Activated CD4-positive, alpha-beta memory T cell treated with anti-CD3 and anti-CD28 coated beads, Interleukin-2, amount 10 ng/mL, durations not matched to agents 7 days and 5 days (primary cell): ENCODE measurements at places on chromosomes 6 and 20. TPM values are rescaled to one million over a fixed set of nuclear protein-coding genes. Genes with fewer than 3 reads are reported as not detected.

GRCh38 chr20:25317351-25318075 lies 69.6 kb downstream of the PYGB start:
- peaks cover 24% of the 10 kb centered on the region for H3K4me1 ChIP-seq
- no peak overlapping the region for H3K4me3 ChIP-seq
- DNase-seq = no peak
- H3K27me3 ChIP-seq = no peaks in the 10 kb centered on the region

DNA sequence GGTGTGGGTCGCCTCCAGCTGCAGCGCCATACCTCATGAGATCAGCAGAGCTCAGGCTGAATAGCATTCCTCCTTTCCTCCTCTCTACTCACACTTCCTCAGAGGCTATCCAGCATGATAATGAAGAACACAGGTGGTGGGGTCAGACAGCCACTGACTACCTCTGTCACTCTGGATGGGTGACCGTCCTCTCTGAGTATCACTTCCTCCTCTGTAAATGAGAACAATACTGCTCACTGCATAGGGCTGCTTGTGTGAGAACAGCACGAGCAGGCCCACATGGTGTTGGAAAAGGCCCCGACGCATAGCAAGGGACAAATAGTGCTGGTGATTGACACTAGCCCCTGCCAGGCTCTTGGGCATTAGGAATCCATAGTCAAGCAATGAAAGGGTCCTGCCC lies 239.1 kb downstream of the PRKN start:
- no peaks in the 10 kb centered on the region for H3K36me3 ChIP-seq
- no peak overlapping the region for H3K27ac ChIP-seq
- no peaks in the 10 kb centered on the region for H3K4me1 ChIP-seq
- no peak overlapping the region for H3K4me3 ChIP-seq
- H3K27me3 ChIP-seq = no peaks in the 10 kb centered on the region

GRCh38 chr6:165231177-165231576 lies 78.2 kb downstream of the C6orf118 start:
- H3K27me3 ChIP-seq = no peaks in the 10 kb centered on the region

DNA sequence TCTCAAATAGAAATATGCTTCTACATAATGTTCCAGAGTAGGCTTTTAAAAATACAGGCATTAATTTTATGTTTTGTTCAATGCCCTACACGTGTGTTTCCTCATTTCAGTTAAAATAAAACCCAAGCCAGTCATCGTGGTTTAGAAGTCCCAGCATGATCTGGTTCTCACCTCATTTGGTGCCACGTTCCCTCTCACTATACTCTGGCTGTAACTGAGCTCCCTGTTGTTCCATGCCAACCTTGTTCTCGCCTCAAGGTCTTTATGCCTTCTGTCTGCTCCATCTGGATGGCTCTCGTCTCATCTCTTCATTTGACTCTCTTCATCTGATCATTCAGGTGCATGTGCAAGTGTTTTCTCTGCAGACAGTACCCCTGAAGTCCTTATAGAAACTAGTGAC lies 32.6 kb downstream of the HDGFL1 start:
- H3K4me1 ChIP-seq = no peaks in the 10 kb centered on the region
- DNase-seq = no peak
- no peaks in the 10 kb centered on the region for H3K27me3 ChIP-seq
- H3K4me3 ChIP-seq = no peak overlapping the region
- H3K27ac ChIP-seq = no peak overlapping the region

The AGER gene
- 29.4 TPM for total RNA-seq

- no peak for DNase-seq
- H3K27me3 ChIP-seq = no peaks in the 10 kb centered on the region
- H3K27ac ChIP-seq = no peak overlapping the region
- H3K36me3 ChIP-seq = no peaks in the 10 kb centered on the region
- H3K4me1 ChIP-seq = peaks cover 7% of the 10 kb centered on the region
These were observed 63.6 kb downstream of the IPCEF1 start for GRCh38 chr6:154292855-154293519.

The FLRT3 gene
- not detected for total RNA-seq

GRCh38 chr6:169079650-169080049 lies 174.0 kb downstream of the THBS2 start:
- no peak for DNase-seq
- no peak overlapping the region for H3K27ac ChIP-seq
- no peak overlapping the region for H3K4me3 ChIP-seq
- H3K36me3 ChIP-seq = no peaks in the 10 kb centered on the region

The SOX12 gene
- 3.2 TPM for total RNA-seq

DNA sequence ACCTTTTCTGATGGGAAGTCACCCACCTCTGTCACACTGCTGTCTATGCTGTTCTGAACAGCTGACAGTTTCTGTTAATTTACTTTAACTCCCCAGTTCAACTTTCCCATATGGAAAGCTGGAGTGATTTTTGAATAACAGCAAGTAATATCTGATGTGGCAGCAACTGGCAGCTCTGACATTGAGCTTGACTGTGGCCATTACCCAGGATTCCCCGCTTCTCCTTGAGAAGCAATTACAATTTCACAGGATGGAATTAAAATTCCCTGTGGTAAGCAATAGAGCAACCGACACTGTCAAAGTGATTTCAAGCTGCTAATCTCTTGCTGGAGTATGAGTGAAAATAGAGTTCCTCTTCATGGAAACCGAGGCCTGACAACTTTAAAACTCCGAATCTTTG lies 348.1 kb upstream of the SOX4 start:
- no peaks in the 10 kb centered on the region for H3K27me3 ChIP-seq
- DNase-seq = no peak
- no peak overlapping the region for H3K27ac ChIP-seq
- no peak overlapping the region for H3K4me3 ChIP-seq

DNA sequence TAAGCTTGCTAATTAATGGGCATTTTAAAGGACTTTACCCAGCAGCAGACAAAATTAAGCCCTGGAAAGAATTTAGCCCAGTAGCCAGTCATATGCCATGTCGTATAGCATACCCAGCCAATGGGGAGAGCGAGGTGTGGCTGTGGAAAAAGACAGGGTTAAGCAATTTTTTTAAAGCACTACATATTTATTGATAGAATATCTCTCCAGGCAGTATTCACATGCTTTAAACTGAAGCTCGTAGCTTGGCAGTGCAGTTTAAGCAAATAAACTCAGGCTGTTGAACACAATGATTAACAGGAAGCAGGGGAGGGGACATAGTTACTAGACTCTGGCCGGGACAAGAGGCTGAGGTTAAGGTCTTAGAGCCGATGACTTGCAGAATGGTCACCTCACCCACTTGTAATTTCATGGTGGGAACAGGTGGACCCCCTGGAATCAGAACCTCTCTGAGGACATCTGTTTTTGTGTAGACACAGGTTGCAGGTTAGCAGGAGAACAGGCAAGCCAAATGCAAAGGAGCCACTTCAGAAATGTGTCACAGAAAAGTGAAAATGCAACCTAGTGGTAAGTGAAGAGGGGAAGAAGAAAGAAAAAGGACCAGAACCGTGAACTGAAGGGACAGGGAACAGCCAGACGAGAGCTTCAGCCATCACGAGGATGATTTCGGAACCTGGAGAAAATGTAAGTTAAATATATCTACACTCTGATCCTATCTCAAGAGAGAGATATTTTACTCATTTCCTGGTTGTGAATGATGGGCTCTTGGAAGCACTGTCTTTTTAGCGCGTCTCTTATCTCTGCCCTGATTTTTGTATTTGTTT lies 7.2 kb downstream of the GCNT2 start:
- H3K4me3 ChIP-seq = peak overlapping the region; percentile 78
- peaks cover 3% of the 10 kb centered on the region for H3K27me3 ChIP-seq
- DNase-seq = peak; percentile 41
- H3K27ac ChIP-seq = peak overlapping the region; percentile 76
- H3K36me3 ChIP-seq = peaks cover 8% of the 10 kb centered on the region

GRCh38 chr20:61536671-61537070 lies 284.6 kb downstream of the CDH4 start:
- H3K4me1 ChIP-seq = no peaks in the 10 kb centered on the region
- H3K36me3 ChIP-seq = no peaks in the 10 kb centered on the region
- H3K4me3 ChIP-seq = no peak overlapping the region
- H3K27me3 ChIP-seq = no peaks in the 10 kb centered on the region
- DNase-seq = no peak

DNA sequence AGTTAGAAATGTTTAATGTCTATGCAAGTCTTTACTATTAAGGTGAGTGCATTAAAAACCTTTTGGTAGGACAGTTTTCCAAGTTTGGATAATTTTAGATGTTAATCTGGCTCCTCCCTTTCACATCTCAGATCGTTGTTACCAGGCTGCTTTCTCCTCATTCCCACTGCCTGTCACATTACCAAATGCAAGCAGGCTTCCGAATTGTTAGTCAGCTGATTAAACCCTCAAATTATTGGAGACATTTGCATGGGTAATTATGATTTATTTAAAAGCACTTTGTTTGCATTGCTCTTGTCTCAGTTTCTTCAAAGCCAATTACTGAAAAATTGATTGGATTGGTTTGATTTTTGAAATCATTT lies 816.5 kb downstream of the KIF16B start:
- no peak for DNase-seq
- H3K27me3 ChIP-seq = no peaks in the 10 kb centered on the region
- no peaks in the 10 kb centered on the region for H3K4me1 ChIP-seq
- H3K27ac ChIP-seq = no peak overlapping the region
- no peak overlapping the region for H3K4me3 ChIP-seq

- peaks cover 89% of the 10 kb centered on the region for H3K27me3 ChIP-seq
- peaks cover 9% of the 10 kb centered on the region for H3K36me3 ChIP-seq
- no peak overlapping the region for H3K27ac ChIP-seq
- H3K4me3 ChIP-seq = no peak overlapping the region
These were observed 5.4 kb upstream of the POU3F2 start for GRCh38 chr6:98828941-98829411.

- no peak overlapping the region for H3K4me3 ChIP-seq
- no peak for DNase-seq
- no peaks in the 10 kb centered on the region for H3K4me1 ChIP-seq
- H3K27ac ChIP-seq = no peak overlapping the region
These were observed 227.3 kb downstream of the TBX18 start for GRCh38 chr6:84536885-84537638.

The DSP gene
- 0.33 TPM for total RNA-seq

The MRPS18A gene
- total RNA-seq = 38.5 TPM

The SOBP gene
- 0.33 TPM for total RNA-seq

DNA sequence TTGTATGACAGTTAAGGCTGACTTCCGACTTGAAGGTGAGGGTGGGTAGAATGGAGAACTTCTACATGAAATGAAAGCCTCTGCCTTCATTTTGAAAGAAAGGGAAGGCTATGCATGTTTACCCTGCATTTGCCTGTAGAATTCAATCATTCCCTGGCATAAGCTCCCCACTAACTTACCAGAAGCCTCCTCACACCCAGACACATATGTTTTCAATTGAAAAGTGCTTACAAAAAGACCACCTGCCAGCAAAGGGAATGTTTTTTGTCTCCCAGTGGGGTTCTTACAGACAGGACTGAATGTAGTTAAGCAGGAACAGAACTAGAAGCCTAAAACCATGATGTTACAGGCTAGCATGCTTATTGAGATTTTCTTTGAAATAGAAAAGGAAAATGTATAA lies 392.1 kb upstream of the HSF2 start:
- no peak for DNase-seq
- H3K4me3 ChIP-seq = no peak overlapping the region
- H3K4me1 ChIP-seq = no peaks in the 10 kb centered on the region
- H3K27me3 ChIP-seq = no peaks in the 10 kb centered on the region
- H3K27ac ChIP-seq = no peak overlapping the region

The HFE gene
- total RNA-seq = 3.1 TPM

- no peaks in the 10 kb centered on the region for H3K36me3 ChIP-seq
- no peak overlapping the region for H3K27ac ChIP-seq
- no peak overlapping the region for H3K4me3 ChIP-seq
- no peaks in the 10 kb centered on the region for H3K27me3 ChIP-seq
- H3K4me1 ChIP-seq = no peaks in the 10 kb centered on the region
- no peak for DNase-seq
These were observed 217.3 kb downstream of the ARID1B start for GRCh38 chr6:156994215-156995076.

The FBXO5 gene
- total RNA-seq = 68.7 TPM

- no peaks in the 10 kb centered on the region for H3K4me1 ChIP-seq
- H3K4me3 ChIP-seq = no peak overlapping the region
- no peaks in the 10 kb centered on the region for H3K36me3 ChIP-seq
- peak; percentile 47 for DNase-seq
- H3K27ac ChIP-seq = no peak overlapping the region
These were observed 11.1 kb downstream of the CDH4 start for GRCh38 chr20:61263084-61263695.

The RIMS4 gene
- not detected for total RNA-seq

DNA sequence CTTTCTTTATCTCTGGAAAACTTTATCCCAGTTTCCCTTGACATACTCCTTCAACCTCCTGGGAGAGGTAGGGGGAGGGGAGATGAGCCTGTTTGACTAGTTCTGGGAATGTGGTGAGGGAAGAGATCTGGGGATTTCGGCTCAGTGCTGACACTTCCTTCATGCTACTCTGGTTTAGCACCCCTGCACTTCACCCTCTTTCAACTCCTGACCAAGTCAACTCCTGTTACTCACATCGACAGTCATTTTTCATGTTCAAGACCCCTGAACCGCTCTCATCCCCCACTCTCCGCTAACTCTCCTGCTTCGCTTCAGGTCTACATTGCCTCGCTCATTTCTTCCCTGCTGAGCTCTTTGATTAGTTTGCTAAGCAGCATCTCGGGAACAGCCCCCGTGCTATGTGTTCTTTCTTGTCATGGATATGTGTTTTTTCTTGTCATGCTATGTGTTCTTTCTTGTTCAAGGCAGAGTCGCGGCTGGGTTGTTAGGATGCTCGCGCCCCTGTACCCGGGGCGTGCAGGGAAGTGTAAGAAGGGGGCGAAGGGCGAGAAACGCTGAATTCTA lies 16.6 kb upstream of the TRIM27 start:
- peak; percentile 43 for DNase-seq
- no peaks in the 10 kb centered on the region for H3K27me3 ChIP-seq
- peak overlapping the region; percentile 93 for H3K27ac ChIP-seq
- peak overlapping the region; percentile 88 for H3K4me3 ChIP-seq
- peaks cover 51% of the 10 kb centered on the region for H3K4me1 ChIP-seq

The ASCC3 gene
- total RNA-seq = 42.4 TPM

DNA sequence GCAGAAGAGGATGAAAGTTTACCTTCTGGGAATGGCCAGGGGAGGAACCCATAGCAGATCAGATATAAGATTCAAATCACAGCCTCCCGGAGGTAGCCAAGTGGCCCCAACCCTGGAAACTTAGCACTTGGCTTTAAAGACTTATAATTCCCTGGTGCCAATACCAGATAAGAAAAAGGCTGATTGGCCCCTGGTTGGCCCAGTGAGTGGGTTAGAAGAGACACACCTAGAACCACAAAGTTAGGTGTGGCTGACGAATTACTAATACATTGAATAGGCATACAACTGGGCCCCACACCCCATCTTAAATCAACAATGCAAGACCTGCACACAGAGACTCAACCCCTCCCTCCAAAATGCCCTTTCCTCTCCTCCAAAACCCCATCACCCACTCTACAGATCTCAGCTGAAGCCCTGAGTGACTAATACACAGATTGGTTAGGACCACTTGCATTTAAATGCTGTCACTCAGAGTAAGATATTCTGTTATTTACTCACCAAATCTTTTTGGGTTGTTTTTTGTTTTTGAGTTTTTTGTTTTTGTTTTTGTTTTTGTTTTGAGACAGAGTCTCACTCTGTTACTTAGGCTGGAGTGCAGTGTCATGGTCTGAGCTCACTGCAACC lies 315.4 kb upstream of the JARID2 start:
- H3K36me3 ChIP-seq = no peaks in the 10 kb centered on the region
- H3K4me3 ChIP-seq = no peak overlapping the region
- H3K27me3 ChIP-seq = no peaks in the 10 kb centered on the region

- H3K4me1 ChIP-seq = peaks cover 3% of the 10 kb centered on the region
- H3K4me3 ChIP-seq = no peak overlapping the region
- DNase-seq = no peak
- H3K27me3 ChIP-seq = no peaks in the 10 kb centered on the region
- H3K36me3 ChIP-seq = no peaks in the 10 kb centered on the region
These were observed 5.5 kb downstream of the PNLDC1 start for GRCh38 chr6:159805440-159806020.

The SUMO4 gene
- 8.1 TPM for total RNA-seq
